ENCODE measurements at places on chromosomes 6 and 20.

DNA sequence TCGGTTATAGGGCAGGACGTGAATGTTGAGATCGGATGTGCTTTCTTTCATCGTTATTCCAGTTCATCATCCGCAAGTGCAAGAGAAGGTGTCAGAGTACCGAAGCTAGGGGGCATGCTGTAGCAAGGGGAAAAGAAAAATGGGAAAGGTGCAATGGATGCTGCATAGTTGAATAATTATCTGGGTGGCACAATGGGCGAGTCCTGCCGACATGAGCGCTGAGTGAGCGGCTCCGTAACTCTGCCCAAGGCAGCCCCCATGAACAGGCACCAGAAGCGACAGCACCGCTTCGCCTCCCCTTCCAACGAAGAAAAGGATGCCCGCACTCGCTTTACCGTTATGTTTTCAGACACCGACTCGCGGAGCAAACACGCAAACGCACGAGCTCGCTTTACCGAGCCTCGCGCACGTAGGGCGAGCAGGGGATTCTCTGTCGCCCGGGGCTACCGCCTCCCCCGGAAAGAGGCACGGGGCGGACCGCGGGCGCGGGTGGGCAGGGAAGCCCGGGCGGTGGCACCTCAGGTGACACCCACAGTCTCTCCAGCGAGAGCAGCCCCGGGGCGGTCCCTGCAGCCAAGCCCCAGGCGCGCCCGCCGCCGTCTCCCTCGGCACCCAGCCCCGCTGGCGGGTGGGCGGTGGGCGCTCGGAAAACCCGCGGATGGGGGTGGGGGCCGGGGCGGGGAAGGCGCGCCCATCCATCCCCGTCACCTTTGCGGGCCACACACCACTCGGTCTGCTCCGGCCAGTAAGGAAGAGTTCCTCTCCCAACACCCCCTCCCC lies 654 bp downstream of the WASF1 start:
- peak; percentile 87 for DNase-seq

- DNase-seq = no peak
These were observed 729.1 kb upstream of the HS3ST5 start for GRCh38 chr6:115071962-115072361.

DNA sequence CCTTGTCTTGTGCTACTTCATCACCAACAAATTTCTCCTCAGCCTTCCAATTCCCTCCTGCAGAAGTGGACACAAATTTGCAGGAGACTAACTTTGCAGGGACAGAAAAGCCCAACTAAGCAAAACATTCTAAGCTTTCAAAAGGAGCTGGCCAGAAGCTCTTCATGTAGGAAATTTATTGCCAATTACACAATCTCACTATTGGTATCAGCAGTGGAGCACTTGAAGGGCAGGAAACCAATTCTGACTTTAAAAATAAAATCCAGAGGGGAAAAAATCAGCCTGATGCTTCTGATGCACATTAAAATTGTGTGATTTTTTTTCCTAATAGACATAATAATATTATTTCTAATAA lies 193.3 kb downstream of the LY86 start:
- DNase-seq = no peak

- peak; percentile 55 for DNase-seq
These were observed 11.4 kb upstream of the MOCS1 start for GRCh38 chr6:39945626-39946025.

DNA sequence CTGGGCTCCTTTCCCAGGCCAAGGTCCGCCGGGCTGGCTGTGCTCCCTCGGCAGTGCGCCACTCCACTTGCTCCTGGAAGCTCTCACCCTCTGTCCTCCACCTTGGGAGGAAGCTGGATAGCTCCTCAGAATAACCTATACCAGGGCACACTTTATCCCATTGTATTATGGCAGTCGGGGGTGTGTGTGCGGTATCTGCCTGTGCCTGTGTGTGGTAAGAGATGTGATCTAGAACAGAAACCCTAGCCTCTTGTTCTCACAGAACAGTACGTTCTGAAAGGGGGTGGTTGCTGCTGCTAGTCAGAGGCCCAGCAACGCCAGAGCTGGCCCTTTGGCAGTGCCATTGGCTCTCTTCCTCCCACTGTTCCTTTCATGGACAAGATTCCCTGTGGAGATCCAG lies 168.4 kb downstream of the TBXT start:
- no peak for DNase-seq

- DNase-seq = peak; percentile 84
These were observed 3.6 kb downstream of the SOX4 start for GRCh38 chr6:21596949-21597682.

DNA sequence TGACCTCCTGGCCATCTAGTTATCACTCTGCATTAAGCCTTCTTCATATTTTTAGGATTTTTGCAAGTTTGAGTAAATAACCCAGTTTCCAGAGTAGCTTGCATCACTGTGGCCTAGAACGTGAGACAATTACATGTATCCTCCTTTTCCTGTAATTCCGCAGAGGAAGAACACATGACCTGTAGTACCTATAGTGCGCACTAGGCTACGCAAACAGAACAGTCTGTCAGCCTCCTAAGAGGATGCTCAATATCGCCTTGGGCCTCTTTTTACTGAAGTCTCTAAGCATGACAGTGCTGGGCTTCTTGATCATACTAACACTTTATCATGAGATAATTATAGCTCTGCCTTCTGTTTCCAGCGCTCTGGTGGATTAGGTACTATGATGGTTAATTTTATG lies 20.2 kb upstream of the NR2E1 start:
- no peak for DNase-seq

GRCh38 chr6:167044696-167045095 lies 45.5 kb downstream of the CEP43 start:
- DNase-seq = no peak

DNA sequence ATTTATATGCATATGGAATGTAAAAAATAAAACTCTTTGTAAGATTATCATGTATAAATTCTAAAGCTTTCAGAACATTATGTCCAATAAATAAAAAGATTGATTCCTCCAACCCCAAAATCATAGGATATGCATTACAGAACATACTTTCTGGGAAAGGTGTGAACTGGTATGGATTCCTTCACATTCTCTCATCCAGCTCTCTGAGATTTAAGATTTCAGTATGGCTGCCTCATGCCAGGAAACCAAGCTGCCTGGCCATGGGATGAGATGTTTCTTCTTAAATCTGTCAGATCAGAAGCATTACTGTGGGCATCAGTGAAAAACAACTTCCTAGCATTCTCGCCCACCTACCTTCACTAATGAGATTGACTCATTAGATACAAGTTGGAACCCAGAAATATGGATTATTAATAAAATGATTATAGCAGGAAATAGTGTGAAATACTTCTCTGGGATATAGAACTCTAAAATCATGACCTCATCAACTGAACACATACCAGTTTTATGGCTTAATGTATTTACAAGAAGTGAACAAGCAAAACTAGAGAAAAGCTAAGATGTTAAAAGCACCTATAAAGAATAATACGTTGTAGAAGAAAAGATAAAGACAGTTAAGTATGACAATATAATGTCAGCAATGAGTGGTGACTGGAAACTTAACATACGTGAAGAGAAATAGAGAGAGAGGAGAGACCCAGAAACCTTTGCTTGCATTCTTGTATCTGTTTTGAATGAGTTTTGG lies 171.6 kb upstream of the PHACTR1 start:
- DNase-seq = no peak

DNA sequence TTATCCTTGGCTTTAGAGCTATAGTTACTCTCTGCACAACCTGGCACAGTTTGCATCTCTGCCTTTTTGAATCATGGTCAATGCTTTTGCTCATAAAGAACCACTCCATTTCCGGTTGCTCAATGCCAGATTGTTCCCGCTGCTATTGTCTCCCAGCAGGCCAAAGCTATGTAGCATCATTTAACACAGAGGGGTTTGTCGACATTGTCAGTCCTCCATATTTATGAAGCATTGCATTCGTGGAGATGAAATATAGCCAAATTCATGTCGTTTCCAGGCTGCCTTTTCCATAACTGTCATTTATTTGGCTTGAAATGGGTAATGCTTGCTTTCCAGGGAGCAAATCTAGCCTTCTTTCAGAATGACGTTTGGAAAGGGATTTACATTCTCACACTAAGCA lies 598.8 kb downstream of the EPHA7 start:
- no peak for DNase-seq

DNA sequence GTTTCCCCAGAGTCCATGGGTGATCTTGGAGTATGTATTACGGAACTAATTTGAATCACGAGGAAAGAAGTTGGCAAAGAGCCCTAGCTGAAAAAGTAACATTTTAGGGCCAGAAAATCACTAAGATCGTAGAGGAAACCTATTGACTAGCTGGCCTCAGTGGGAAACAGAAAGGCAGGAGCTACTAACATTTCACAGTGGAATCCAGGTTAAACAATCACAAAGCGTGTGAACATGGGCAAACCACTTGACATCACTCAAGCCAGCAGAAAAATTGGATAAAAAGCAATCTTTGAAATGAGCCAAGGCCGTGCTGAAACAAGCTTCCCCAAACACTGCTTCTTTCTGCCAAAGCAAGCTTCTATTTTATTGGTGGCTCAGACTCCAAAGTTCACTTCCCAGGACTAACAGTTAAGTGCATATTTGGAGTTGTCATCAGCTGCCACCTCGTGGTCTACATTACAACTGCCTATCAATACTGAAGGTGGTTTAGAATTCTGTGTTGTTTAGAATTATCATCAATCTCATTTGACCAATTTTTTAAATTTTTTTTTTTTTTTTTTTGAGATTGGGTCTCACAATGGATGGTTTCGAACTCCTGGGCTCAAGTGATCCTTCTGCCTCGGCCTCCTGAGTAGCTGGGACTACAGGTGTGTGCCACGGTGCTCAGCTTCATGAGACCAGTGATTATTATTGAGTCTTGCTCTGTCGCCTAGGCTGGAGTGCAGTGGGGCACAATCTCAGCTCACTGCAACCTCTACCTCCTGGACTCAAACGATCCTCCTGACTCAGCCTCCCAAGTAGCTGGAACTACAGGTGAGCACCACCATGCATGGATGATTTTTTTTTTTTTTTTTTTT lies 10.6 kb downstream of the RPS10 start:
- DNase-seq = peak; percentile 77

DNA sequence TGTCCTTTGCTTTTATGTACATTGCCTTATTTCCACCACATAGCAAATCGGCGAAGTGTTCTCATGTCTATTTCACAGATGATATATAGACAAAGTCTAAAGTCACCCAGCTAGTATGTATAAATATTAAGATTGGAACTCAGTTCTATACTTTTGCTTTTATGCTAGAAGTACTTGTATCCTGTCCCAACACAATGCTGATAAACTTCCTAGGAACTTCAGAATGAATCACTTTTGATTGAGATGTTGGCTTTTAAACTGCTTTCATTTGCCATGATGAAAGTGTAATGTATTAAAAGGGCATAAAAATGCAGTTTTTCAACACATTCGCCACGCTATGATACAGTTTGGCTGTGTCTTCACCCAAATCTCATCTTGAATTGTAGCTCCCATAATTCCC lies 50.8 kb downstream of the GCLC start:
- DNase-seq = no peak

- no peak for DNase-seq
These were observed 68.6 kb downstream of the SYNJ2 start for GRCh38 chr6:158050107-158050735.

GRCh38 chr6:160765412-160765811 lies 63.4 kb downstream of the PLG start:
- DNase-seq = no peak

GRCh38 chr6:77011929-77012545 lies 451.3 kb downstream of the HTR1B start:
- DNase-seq = no peak

- no peak for DNase-seq
These were observed 20.0 kb upstream of the POU5F1 start for GRCh38 chr6:31190488-31190887.

DNA sequence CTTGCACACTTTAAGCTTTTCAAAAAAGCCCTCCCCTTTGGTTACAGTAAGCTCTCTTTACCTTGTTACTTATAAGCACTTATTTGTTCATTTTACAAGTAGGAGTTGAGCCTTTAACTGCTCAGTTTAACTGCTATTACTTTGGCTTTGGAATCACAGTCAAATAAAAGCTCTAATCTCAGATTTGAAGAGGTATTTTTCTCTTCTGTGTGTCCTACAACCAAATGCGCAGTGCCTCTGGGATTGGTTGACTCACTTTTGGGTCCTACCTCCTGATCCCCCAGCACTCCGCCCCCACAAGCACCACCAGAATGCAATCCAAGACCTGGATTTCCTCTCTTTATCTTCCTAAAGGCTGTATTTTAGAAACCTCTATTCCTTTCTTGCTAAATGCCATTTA lies 2.5 kb downstream of the NCOA7 start:
- DNase-seq = no peak

- DNase-seq = no peak
These were observed 117.6 kb downstream of the TFAP2B start for GRCh38 chr6:50936277-50936681.

DNA sequence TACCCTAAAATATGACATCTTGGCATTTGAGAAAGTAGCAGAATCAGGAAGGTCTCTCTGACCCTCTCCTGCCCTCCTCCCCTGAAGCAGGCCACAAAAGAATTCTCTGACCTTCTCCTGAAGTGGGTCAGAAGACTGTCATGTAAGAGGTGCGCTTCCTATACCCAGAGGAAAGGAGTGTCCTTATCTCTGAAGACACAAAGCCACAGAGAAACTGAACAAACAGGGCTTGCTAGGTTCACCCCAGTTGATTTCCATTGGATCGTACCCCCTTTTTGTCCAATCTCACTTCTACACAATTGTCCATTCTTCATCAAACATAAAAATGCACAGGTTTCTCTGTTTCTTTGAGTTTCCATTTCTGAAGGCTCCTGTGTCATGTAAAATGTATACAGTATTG lies 272.0 kb upstream of the SOX4 start:
- no peak for DNase-seq

DNA sequence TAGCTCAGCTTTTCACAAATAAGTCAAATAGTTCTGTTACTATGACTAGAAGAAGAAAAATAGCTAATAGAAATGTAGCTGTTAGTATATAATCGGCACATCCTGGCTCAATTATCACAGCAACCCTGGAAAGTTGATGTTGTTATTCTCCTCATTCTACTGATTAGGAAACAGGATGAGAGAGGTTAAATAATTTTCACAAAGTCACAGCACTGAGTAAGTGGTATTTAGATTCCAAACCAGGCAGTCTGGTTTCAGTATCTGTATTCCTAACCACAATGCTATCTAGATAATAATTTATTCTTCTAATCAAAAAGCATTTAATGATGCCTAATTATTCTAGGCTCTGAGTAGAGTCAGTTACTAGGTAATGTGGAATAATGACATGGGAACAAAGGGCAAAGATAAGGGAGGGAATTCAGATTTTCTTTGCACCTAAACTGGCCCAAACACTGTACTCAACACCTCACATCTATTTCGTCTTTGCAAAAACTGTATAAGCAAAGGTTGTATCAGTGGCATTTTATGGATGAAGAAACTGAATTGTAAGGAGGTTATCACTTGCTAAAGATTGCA lies 51.3 kb downstream of the PDE7B start:
- DNase-seq = no peak
